ENCODE measurements at places on chromosomes 2 and 18.

DNA sequence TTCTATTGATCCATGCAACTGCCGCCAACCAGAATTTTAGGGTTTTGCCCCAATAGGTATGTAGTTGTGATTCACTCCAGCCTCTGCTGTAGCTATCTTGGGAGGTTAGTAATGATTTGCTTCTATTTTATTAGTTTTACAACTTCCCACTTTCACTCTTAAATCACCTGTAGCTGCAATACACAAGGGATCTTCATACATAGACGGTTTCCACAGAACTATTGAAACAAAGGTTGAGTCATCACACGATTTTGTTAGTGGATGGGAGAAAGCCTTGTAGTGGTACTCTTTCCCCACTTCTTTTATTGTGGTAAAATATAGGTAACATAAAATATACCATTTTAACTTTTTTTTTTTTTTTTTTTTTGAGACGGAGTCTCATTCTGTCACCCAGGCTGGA lies 104.2 kb upstream of the SPRED2 start:
- DNase-seq: no peak

GRCh38 chr2:48398285-48399002 lies 131.5 kb upstream of the STON1 start:
- DNase-seq: no peak

DNA sequence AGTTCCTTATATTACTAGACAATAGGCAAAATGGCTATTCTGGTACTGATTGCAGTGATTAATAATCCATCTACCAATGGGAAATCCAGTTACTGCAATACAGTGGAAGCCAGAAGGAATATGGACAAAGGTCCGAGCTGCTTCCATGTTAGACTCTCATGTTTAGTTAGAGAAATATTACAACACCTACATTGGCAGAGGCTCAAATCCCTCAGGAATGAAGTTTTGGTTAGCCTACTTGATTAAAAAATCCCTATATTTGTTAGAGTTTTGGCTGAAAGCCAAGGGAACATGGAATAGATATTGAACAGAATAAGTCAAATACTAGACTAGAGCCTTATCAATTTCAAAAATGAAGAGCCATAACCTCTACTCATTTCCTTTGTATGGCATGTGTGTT lies 48.5 kb downstream of the ARL6IP6 start:
- no peak for DNase-seq

DNA sequence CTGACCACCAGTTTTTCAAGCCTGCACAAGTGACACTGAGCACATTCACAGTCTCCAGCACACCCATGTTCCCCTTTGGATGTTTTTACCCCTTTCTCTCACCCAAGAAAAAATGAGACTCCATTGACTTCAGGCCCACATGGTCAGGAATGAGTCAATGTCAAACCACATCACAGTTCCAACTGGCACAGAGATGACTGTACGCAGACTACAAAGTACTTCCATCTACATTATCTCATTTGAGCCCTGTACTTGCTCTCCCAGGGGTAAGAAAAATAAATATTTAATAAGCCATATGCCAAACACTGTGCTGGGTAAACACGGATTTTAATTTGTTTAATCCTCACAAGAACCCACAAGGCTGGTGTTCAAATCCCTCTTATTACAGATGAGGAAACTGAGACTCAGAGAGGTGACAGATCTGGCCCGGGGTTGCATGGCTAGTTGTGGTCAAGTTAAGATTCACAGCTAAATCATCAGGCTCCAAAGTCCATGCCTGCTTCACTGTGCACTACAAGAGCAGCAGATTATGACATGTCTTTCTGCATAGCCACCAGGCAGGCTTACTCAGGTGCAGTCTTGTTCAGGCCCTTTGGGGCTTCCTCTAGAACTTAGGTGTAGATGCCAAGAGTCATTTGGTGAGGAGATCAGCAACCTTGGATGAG lies 106.1 kb downstream of the TXNL1 start:
- no peak for DNase-seq

DNA sequence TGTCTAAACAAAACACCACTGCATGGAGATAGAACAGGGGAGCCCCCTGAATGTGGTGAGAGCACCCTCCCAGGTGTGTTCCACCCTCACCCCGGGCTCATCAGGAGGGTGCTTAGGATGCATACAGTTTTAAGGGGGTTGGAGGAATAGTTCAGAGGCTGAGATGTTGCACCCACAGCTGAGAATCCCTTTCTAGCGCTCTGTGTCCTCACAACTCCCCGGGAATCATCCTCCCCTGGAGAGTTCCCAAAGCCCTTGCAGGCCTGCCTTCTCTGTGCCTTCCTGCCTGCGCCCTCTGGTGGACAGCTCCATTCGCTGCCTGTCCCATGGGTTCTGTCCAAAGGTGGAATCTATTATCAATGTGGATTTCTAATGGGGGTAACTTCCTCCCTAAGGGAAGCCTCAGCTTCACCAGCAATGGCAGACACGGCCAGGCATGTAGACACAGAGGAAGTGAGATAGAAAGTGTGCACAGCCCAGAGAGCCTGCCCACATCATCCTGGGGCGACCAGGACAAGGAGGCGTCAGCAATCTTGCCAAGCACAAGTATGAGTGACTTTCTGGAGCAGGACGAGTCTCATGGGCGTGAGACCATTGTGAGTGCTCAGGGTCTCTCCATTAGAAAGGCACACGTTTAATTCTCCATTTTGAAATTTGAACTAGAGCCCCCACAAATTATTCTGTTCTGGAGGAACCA lies 1.2 kb upstream of the UGT1A5 start:
- peak; percentile 64 for DNase-seq

GRCh38 chr2:203897544-203897943 lies 30.0 kb downstream of the CTLA4 start:
- no peak for DNase-seq

DNA sequence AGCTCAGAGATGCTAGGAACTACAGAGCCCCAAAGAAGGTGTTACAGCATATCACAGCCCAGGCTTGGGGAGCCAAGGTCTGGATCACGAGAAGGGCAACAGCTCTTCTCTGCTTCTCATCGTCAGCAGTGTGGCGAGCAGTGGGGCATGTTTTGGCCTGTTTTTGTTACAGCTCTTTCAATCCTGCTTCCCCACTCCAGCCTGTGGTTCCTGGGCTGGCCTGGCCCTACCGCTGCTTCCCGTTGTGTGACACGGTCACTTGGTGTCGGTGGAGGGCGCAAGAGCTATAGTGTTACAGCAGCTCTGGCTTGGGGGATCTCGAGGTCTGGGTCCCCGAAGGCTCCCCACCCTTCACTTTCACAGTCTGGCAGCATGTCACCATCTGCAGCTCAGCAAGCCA lies 870.2 kb downstream of the CBLN2 start:
- DNase-seq: no peak

DNA sequence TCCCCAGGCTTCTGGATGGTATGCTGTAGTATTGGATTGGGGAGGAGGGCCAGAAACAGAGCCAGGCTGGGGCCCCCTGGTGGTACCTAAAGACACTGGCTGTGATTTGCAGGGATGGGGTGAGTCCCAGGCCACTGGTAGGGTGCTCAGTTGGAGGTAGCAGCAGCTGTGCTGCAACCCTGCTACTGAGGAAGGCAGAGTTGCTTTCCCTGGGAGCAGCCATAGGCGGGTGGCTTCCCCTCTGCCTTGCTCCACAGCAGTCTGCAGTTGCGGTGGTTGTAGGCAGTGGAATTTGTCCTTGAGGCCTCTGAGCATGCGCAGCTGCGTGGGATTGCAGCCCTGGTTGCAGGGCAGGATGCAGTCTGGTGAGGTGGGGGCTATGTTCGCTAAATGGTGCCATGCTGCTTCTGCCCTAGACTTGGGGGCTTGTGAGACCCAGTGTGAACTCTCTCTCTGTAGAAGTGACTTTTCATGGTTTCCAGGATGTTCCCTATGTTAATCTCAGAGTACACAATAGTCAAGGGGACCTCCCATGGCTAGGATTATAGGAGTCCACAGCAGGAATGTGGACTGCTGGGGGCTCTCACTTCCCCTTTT lies 443.5 kb downstream of the XIRP2 start:
- DNase-seq: no peak

DNA sequence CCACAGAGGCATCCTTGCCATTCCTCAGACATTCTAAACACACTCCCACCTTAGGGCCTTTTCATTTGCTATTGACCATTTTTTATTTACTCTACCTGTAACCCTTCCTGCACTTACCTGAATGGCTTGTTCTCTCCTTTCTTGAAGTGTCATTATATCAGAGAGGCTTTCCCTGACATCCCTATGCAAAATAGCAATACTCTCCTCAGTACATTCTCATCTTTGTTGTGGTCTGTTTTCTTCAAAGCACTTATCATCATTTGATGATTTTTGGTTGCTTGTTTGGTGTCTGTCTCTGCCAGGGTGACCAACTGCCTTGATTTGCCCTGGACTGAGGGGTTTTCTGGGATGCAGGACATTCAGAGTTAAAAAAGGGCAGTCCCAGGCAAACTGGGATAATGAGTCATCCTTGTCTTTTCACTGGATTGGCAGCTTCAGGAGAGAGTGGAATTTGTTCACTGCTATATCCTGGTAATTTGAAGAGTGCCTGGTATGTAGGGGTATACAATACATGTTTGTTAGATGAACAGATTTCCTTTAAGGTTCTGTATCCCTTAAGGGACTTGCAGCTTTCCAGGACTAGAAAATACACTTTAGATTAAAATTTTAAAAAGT lies 102.4 kb downstream of the BABAM2 start:
- DNase-seq: no peak

GRCh38 chr2:25362434-25363145 lies 20.9 kb upstream of the DNMT3A start:
- peak; percentile 46 for DNase-seq

GRCh38 chr18:21831413-21831831 lies 90.8 kb downstream of the MIB1 start:
- no peak for DNase-seq

GRCh38 chr2:177633910-177634294 lies 241.3 kb downstream of the AGPS start:
- no peak for DNase-seq

DNA sequence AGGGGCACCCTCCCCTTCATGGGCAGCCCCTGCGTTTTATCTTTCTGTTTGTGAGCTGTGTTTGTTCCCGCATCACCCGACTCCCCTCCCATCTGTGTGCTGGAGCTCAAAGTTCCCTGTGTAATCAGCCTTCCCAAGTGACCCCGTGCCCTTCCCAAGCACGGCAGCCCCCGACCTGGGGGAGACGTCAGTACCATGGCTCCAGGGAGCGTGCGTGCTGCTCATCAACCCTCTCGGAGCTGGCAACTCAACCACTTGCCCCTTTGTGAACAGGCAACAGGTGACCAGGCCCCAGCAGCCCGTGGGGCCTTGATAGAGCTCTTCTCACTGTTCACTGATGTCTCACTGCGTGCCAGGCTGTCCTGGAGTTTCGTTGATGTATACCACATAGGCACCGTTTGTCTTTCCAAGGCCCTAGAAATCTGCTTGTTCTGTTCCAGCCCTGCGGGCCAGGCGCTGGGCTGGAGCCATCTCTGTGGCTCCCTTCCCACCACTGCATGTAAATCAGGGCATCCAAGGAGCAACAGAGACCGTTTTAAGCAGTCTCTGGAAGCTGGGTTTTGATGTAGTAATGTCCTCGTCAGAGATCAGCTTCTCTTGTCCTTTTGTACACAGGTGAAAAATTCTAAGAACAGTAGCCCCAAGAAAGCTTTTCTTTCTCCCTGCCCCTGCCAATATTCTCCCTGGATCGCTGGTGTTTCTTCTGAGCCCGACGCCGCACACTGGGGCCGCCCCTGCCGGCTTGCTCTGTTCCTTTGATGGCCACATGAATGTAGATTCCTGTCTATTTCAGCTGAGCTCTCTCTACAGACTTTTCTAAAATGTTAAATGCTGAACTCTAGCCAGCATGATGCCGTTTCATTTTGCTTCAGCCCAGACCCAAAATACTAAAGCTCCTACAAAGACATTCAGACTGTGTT lies 107.0 kb upstream of the PTPRM start:
- DNase-seq: no peak

- DNase-seq: no peak
Observed at GRCh38 chr2:175022923-175023322, 17.7 kb upstream of the CHN1 start.

GRCh38 chr2:63048367-63049171 lies 2.1 kb upstream of the OTX1 start:
- no peak for DNase-seq

DNA sequence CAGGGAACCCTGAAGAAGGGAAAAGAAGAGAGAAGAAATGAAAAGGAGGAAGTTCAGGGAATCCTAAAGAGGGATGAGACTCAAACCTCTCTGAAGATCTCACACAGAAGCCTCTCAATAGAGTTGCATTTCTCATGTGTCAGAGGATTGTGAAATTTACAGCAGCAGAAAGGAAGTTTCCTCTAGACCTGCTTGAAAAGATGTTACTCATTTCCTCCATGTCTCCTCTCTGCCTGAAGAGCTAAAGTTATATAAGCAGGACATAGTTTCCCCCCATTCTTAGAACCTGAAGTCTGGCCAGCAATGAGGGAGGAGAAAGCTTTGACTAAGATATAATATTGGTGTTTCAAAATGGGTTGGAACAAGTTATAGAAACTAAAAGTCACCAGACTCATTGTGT lies 1155.6 kb downstream of the LRP1B start:
- no peak for DNase-seq

- no peak for DNase-seq
Observed at GRCh38 chr18:48742706-48743475, 204.1 kb downstream of the CTIF start.

DNA sequence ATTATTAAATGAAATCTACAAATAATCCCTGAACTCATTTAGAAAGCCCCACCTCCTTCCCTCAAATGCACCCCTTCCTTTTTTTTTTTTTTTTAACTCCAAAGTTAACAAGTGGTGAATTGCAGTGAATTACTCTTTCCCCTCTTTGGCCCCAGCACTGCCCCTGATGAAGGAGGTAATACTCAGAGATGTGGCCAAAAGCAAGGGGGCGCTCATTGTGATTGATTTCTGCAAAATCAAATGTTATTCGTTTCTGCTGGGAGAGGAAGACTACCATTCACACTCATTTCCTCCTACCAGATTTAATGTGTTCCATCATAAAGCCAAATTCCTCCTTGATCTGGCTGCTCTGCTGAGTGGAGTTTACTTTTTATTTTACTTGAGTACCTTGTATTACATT lies 259.4 kb downstream of the GPD2 start:
- DNase-seq: no peak

- DNase-seq: no peak
Observed at GRCh38 chr2:160292225-160292624, 92.2 kb upstream of the ITGB6 start.

DNA sequence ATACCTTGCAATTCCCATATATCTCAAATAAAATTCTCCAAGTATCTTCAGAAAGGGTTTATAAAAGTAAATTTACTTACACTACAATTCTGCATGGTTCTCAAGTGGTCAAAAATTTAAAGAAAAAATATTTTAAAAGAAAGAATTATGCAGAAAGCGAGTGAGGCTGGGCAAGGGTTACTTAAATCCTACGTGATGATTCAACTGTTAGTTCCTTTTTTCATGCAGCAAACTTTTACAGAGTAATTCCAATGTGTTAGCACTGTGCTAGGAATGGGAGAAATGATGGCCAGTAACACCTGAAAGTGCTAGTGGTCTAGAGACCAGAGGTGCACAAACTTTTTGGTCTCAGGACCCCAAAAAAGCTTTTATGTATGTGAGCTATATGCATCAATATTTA lies 133.4 kb downstream of the ATAD2B start:
- DNase-seq: no peak

Measured in stimulated activated CD4-positive, alpha-beta T cell treated with anti-CD3 and anti-CD28 coated beads, Interleukin-12 subunit alpha, Interleukin-12 subunit beta, amount 100 ng/mL, for 4 hours (primary cell).